Stimulated activated CD4-positive, alpha-beta T cell treated with anti-CD3 and anti-CD28 coated beads, Interleukin-15, amount 100 ng/mL, for 48 hours (primary cell): ENCODE measurements at places on chromosomes 4 and X.

DNA sequence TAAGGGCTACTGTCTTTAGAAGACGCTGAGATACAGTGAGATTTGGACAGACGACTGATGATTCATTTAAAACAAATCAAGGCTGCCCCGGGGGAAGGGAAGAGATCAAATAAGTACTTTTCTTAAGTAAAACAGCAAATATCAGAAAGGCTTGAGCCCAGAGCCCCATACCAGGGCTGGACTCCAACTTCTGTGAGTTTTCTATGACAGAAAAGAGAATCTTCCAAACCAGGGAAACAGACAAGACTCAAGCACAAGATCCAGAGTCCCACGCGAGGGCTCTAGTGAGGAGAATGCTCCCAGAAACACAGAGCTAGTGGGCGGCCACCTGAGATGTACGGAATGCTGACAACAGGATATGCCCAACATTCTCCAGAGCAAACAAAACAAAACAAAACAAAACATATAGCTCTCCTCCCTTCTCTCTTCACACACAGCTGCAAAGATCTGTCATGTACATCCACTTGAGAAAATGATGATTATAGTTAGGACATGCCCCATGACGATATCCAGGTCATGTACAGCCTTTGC lies 13.1 kb downstream of the ACSL1 start:
- DNase-seq = no peak

DNA sequence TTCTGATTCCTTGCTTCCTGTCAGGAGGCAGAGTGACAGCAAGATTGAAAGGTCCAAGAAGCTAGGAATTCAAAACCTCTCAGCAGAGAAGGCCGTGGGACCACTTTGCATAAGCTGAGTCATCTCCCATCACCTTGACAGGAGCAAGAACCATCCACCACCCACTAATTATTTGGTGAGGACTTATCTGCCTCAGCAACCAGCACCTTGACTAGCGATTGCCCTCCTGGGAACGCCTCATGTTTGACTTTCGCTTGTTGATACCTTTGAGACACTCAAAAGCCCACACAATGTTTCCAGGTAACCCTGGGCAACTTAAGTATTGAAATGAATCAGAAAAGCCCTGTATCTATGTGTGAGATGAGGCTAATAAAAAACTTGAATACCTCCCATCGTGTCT lies 233.5 kb upstream of the GYPA start:
- DNase-seq = no peak

DNA sequence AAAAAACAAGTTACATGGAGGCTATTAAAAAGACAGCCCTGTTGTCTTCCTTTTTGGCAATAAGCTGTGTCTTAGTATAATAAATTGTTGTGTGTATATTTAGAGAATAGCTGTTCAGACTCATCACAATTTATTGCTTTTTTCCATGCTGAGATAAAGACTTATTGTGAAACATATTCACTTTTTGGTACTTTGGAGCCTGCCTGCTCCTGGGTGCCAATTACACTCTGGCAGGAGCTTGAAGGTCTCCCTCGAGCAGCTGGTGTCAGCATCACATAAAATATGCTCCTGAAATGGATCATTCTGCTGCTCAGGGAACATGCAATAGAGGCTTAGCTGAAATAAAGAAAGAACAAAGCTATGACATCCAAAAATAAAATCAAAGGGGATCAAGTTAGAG lies 211.6 kb upstream of the DKK2 start:
- no peak for DNase-seq

GRCh38 chr4:11647433-11647832 lies 218.7 kb upstream of the HS3ST1 start:
- DNase-seq = no peak

DNA sequence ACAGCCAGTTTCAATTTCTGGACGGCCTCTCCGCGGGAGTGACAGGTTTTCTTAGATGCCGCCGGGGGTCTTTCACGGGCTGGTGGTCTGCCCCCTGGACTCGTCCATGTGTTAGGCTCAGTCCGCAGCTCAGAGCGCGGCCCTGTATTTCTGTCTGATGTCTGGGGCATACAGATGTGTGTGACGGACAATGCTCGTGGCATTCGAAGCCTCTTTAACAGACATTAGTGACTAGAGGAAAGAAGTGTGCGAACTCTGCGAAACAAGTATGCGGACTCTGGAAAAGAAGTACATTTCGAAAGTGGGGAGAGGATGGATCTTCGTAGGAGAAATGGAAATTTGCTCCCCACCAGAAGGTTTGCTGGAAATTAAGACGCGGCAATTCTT lies 793 bp upstream of the DCUN1D4 start:
- no peak for DNase-seq
